ENCODE measurements at places on chromosomes 3 and 15.

DNA sequence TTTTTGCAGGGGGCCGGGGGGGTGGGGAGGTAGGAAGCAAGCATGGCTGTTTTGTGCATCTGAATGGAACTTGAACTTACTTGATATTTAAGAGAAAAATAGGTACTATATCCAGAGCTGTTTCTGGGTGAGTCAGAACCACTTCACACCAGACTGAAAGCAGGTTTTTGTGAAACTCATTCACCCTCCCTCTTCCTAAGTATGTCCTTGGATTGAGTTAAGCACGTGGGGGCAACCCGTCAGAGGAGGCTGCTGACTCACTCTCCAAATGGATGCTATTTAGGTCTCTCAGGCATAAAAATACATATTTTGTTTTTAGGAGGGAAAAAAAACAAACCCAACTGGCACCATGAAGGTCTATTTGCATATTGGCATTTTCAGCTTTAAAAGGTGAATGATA is 270.3 kb downstream of the RYR3 start:
- peak; percentile 17 for DNase-seq

GRCh38 chr15:98614681-98615080 is 33.7 kb upstream of the IGF1R start:
- no peak for DNase-seq

DNA sequence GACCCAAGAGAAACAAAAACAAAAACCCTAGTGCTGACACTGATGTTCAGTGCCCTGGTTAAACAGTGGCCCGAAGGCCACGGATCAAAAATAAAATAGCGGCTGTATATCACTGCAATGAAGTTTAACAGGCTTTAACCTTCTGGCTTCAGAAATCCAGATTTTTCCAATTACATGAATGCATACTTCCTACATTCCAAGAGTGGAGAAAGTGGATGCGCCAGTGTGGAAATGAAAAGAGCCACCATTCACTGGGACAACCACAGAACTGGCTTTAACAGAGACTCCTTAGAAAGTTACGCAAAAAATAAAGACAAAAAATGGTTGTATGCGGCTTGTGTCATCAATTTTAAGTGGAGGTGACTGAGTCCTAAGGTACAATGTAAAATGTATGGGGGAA is 522.2 kb downstream of the FHIT start:
- DNase-seq: peak; percentile 59

GRCh38 chr15:80567721-80568157 is 127.4 kb upstream of the ABHD17C start:
- peak; percentile 81 for DNase-seq

GRCh38 chr3:72485641-72486040 is 362.6 kb downstream of the SHQ1 start:
- peak; percentile 24 for DNase-seq

DNA sequence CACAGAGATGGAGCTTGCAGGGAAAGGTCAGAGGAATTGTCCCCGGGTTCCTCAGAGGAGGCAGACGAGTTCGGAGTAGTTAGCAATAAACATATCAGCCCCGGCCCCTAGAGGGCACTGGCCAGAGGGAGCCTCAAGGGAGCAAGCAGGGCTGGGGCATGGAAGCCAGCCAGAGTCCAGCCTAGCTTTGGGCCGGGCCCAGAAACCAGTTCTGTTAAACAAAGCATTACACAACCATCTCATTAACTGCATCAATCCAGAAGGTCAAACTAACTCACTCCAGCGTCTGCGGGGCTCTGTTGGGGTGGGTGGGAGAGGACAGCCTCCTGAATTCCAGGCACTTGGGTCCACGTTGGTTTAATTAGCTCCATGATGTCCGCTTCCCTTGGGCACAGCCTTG is 41.0 kb upstream of the IREB2 start:
- no peak for DNase-seq

DNA sequence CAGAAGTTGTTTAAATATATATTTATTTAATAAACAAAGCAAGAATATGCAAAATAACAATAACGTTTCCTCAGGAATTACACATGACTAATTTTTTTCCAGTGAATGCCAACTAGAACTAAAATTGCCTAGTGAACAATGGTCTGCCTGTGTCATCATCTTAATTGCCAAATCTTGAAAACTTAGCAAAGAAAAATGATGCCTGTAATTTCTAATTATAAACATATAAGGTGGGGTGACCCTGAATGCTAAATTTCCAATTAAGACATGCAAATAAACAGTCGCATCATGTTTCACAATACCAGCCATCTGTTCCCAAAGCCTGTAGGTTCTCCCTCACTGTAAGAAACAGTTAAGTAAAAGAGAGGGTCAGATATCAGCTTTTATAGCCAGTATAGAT is 67.6 kb upstream of the PLCL2 start:
- DNase-seq: no peak

DNA sequence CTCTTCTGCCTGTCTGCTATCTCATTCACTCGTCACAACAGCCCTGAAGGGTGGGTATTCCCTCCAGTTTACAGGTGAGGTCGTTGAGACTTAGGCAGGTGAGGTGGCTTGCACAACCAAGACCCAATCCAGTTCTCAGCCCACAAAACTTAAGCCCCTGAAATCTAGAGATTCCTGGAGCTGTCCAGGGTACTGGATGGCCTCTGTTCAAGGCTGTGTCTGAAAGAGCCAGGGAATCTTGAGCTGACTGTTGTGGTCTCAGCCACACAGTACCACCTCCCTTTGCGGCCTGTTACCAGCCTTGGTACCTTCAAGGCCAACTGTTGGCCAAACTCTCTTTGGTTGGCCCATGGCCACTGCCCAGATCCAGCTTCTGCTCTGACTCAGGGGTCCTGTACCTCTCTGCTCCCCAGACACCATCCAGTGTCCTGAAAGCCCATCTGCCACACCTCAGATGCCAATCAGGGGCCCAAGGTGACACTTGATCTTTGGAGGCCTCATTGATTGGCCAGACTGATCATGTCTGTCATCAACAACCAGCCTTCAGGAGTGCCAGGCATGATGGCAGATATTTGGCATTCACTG is 10.9 kb upstream of the FAM107A start:
- DNase-seq: peak; percentile 39

- no peak for DNase-seq
Observed at GRCh38 chr15:57526076-57526475, 65.6 kb upstream of the MYZAP start.

DNA sequence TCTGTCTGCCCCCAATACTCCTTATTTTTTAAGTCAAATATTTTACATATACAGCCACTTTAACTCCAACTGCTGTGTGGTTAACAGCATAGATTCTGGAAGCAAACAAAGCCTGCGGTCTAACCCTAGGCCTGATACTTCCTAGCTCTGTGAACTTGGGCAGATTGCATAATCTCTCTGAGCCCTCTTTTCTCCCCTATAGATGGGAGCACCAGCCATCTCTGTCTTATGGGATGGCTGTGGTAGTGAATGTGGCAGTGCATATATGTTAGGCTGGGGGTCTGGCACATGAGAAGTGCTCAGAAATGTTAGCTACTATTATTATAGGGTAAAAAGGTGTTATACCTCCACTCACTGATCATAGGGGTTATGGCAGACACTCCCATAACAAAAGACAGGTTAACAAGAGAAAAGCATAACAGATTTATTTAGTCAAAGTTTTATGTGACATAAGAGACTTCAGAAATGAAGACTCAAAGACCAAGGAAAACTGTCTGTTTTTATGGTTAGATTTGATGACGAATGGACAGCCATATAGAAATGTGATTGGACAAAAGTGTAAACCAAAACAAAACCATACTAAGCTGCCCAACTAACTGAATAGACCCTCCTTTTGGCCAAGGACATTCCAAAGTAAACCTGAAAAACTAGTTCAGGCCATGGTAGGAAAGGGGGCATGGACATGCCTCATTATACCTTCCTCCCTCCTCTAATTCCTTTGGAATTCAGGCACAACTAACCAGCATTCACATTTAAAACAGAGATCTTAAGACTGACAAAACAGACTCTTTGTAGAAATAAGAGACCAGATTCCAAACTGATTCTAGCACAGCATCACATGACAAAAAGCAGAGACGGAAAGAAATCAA is 53.9 kb upstream of the DAZL start:
- DNase-seq: no peak

- DNase-seq: no peak
Observed at GRCh38 chr15:71180986-71181853, 65.9 kb downstream of the THSD4 start.

GRCh38 chr15:51751697-51752683 is 593 bp downstream of the TMOD2 start:
- no peak for DNase-seq

DNA sequence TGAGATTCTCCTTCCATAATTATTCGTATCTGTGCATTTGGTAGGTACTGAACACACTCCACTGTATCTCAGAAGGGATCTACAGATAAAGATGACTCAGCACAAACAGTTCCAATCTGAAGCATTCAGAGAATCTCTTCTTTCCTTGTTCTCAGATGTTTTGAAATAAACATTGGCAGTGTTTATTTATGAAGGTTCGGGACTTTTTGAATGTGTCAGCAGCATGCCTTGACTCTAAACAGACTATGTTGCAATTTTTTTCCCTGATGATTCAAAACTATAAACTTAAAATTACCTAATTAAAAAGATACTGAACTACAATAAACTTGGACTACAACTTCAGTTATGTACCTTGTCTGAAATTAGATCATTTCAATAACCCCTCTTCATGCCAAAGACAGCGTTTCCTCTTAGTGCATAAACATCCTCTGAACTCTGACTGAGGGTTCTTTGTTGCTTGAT is 612.9 kb upstream of the TBL1XR1 start:
- DNase-seq: peak; percentile 67

GRCh38 chr15:85754989-85755388 is 39.7 kb downstream of the KLHL25 start:
- no peak for DNase-seq

DNA sequence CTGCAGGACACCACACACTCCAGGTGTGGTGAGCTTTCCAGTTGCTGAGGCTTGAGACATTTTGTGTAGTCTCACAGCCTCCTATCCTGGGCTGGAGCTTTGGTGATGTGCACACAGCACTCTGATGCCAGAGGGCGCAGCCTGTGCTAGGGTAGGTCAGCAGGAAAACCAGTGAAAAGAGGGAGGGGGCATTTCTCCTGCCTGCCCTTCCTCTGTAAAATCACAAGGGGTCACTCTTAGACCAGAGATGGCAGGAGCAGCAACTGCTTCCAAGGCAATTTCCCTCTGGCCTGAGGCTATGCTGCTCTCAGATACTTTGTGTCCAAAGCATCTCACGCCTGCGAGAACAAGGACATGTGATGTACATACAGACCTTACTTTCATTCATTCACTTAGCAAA is 16.5 kb upstream of the MUSTN1 start:
- peak; percentile 17 for DNase-seq

DNA sequence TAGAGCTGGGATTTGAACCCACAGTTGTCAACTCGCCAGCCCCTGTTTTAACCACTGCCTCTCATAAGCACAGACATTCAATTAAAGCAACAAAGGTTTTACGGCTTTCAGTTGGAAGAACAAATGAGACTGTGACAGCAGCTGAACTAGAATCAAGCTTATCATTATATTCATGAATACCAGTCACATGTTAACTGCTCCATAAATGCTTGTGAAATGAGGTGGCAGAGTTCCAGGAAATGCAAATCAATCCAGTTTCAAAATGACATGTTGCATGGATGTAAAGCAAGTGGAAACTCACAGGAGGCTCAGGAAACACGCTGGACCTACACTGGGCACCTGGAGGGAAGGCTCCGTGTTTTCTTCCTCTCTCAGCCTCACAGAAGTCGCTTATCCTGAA is 3.9 kb downstream of the GP5 start:
- DNase-seq: peak; percentile 61

GRCh38 chr3:98259707-98260106 is 4.3 kb upstream of the OR5H6 start:
- no peak for DNase-seq

DNA sequence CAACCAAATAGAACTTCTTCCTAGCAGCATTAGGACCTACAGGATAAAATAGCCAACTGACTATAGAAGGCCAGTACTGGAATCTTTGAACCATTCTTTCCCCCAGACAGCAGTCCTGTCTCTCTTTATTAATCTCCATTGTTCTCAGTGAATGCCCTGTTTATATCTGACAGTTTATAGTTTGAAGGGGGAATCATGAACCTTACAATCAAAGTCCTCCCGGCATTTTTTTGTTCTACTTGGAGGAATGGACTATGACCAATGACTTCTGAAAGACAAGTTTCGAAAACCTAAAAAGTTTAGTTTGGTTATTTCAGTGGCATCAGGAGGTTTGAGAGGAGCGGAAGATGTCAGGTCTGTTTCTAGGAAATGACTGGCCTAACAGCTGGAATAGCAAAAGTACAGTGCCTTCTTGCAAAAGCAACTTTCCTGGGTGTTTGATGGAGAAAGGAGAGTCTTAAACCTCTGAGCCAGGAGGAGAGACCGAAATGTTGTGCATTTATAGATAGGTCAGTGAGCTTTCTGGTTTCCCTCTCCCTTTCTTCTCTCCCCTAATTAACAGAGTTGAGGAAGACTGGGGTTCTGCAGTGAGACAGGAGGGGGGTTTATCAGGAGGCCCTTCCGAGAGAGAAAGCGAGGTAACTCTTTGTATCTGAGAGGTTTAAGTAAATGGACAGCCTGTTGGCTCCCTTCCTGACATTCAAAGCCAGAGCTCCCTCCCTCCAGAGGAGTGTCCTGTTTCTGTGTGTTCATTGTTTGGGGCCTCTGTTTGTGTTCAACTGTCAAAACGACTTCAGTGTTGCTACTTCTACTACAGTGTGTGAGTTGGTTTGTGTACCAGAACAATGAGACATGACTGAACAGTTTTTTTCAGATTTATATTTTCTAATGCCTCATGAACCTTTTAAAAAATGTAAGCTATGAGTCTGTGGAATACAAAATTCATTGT is 383.0 kb upstream of the RARB start:
- no peak for DNase-seq

DNA sequence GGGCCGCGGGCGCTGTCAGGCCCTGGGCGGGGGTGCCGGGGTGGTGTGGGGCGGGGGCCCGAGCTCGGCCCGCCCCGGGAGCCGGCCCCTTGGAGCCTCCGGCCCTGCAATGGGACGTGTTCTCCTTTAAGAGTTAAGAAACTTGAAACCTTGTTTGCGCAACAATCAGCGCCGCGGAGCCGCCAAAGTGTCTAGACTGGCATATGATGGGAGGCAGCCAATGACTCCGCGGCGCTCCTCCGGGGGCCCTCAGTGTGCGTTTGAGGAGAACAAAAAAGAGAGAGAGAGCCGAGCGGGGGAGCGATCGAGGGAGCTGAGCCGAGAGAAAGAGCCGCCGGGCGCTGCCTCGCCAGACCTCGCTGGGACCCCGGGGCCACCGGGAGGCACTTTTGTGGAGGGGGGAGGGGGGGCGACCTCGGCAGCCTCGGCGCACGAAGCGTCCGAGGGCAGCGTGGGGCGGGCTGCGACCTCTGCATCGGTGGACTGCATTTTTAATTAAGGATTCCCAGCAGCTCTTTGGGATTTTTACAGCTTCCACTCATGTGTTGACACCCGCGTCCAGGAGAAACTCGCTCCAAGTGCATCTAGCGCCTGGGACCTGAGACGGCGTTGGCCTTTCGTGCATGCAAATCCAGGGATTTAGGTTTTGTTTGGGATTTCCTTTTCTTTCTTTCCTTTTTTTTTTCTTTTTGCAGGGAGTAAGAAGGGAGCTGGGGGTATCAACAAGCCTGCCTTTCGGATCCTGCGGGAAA is at the start of gene SMAD6:
SMAD6 (plus strand) TSS at position 202 of the 752 bp plus-strand sequence. CDS start 1,023 bp downstream, outside the sequence.
- peak; percentile 99 for DNase-seq

- DNase-seq: no peak
Observed at GRCh38 chr15:66070220-66070934, 183.2 kb downstream of the MEGF11 start.

GRCh38 chr3:8984526-8984925 is 21.3 kb upstream of the RAD18 start:
- DNase-seq: no peak
